ENCODE measurements at places on chromosomes 2 and 18. TPM values are rescaled to one million over a fixed set of nuclear protein-coding genes. Genes with fewer than 3 reads are reported as not detected.
A peak's percentile ranks its signal among the peaks of the same experiment; 100 is the strongest.

DNA sequence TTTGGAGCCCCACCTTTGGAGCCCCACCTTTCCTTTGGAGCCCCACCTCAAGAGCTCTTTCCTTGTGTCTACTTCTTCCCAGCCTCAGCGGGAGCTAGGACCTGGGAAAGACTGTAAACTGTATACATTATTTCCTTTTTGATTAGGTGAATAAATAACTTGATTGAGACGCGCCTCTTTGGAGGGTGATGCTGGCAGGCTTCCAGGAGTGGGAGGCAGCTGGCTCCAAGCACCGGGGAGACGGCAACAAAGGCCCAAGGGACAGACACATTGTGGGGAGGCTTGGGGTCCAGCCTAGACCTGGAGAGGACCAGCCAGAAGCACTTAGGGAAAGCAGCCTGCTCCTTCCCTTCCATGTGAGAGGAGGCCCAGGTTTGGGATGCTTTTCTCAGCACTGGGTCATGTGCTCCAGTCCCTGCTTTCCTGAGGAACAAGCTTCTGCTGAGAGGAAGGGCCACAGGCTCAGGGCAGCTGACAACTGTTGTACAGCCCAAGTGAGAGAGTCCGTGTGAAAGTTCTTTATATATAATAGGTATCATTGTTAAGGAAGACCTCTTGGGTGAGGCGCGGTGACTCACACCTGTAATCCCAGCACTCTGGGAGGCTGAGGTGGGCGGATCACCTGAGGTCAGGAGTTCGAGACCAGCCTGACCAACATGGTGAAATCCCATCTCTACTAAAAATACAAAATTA is 297.2 kb upstream of the SLC14A2 start:
- no peak for DNase-seq

DNA sequence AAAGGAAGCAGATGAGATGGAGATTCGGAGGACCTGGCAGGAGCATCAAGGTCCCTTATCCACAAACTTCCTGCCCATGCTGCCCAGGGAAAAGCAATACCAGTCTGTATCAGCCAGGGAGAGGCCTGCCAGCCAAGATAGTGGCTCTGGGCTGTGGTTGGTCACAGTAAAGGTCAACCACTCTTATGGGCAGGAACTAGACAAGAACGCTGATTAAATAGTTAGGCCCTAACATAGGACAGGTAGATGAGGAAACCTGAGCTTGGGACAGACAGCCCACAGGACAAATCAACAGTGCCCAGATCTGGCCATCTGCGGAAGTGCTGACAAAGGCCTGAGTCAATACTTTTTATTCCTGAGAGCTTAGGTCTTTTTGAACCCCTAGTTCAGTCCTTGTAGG is 10.7 kb downstream of the PSTPIP2 start:
- no peak for DNase-seq

DNA sequence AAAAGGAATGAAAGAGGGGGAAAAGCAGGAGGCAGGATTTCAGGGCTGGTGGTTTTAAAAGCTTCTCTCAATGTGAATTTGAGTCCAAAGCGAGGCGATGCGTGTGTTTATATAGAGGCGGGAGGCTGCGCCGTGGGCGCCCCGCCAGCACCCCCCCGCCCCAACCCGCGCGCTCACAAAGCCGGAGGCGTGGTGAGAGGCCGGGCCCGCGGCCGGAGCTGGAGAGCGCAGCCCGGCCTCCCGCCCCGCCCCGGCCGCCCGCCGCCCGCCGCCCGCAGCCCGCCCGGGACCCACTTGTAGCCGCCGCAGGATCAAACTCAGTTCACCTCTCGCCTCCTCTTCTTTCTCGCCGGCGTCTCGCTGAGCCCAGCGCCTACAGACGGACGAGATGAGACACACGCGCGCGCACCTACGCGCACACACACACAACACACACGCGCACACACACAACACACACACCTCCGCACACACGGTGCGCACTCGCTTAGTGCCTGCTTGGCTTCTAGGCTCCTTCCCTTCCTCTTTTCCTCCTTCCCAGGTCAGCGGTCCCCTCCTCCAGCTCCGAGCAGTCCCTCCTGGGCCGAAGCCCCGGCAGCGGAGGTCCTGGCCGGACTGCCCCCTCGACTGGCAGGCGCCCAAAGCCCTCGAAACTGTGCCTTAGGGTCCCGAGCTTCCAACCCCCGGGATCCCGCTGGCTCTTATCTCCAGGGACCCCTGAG is 1.3 kb upstream of the CYP26B1 start:
- DNase-seq = peak; percentile 48

GRCh38 chr2:101985101-101985792 is 6.5 kb upstream of the IL1R2 start:
- no peak for DNase-seq

DNA sequence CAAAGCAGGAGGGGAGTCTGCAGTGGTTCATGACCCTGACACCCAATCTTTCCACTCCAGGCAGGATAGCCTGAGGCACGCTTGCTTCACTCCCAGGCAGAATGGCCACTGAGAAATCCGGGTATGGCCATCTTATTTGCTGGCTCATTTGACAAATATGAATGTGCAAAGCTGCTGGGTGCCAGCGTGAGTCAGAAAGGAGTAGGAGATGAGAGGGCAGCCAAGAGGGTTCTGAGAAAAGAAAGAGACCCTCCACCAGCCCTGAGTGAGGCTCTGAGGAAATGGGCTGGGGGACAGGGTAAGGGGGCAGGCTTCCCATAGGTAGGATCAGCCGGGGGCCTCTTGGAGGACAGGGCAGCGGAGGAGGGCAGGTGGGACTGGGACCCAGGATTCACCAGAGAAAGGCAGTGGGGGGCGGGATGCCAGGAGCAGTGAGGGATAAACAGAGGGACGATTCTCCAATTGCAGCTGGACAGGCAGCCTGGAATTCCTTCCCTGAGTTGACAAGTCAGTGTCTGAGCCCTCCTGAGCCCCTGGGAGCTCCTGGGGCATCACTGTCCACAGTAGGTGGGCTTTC is 15.2 kb downstream of the RAMP1 start:
- no peak for DNase-seq

GRCh38 chr2:240139666-240140393 is 628 bp downstream of the OTOS start:
- DNase-seq = no peak

ZDBF2 gene
- 24.6 TPM for total RNA-seq

AGXT gene
- 0.48 TPM for total RNA-seq

CYP26B1 gene
- total RNA-seq = 0.48 TPM

GALNT3 gene
- total RNA-seq = 11.8 TPM

RNMT gene
- 37.3 TPM for total RNA-seq

All from umbilical cord (tissue), 2 donors.